ENCODE measurements at places on chromosomes 2 and 18.

GRCh38 chr2:239717706-239718105 lies 307.4 kb downstream of the NDUFA10 start:
- DNase-seq, result peak; percentile 53

- no peak for DNase-seq
These were observed 1.5 kb downstream of the PPIG start for GRCh38 chr2:169585673-169586072.

DNA sequence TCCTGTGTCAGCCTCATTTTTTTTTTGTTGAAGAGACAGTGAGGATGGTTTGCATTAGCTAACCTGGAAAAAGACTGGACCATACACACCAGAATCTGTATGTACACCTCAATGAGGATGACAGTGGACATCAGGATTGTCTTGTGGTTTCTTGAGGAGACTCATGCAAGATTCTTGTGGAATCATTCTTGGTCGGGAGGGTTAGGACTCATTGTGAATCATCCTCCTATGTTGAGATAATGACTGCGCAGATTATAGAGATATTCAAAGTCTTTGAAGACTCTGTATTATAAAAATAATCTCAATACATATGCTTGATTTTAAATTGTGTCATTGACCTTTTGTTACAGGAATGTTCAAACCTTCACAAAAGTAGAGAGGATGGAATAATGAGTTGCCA lies 49.1 kb upstream of the DOCK10 start:
- DNase-seq, result no peak

- peak; percentile 1 for DNase-seq
These were observed 12.9 kb downstream of the CYS1 start for GRCh38 chr2:10067330-10067729.

GRCh38 chr2:127404466-127405254 lies 13.6 kb upstream of the PROC start:
- DNase-seq, result no peak

GRCh38 chr2:220648628-220649027 lies 923.5 kb downstream of the EPHA4 start:
- no peak for DNase-seq

DNA sequence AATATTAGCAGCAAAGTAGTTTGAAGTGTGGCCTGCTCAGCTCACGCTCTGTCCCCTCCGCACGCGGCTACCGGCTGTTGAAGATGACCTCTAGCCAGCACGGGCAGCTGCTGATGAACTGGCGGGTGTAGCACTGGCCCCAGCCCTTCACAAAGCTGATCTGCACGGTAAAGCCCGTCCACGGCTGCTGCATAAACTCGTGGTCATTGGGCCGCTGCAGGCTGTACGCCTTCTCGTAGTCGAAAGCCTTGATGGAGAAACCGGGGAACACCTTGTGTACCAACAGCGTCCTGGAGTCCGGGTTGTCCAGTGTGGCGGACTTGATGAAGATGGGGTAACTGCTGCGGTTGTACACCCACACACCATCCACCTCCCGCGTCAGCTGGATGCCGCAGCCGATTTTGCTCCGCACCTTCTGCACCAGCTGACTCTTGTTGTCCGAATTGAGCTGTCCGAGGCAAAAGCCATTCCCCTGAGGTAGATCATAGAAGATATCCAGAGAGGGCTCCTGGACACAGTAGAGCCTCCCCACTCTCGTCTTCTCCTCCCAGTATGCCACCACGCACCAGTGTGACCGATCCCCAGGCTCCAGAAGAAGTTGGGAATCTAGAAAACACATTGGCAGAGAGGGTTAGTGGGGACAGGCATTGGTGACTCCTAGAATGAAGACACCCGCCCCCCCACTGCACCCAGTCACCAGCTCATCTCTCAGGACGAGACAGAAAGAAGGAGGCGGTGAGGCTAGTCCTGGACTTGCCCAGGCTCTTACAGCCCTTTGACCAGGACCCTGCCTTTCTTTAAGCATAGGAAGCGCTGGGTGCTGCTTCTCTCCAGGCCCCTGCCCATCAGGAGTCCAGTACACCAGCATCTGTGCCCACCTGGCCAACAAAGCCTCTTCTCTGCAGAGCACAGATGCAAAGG lies 29.2 kb downstream of the SMAD7 start:
- DNase-seq, result no peak

DNA sequence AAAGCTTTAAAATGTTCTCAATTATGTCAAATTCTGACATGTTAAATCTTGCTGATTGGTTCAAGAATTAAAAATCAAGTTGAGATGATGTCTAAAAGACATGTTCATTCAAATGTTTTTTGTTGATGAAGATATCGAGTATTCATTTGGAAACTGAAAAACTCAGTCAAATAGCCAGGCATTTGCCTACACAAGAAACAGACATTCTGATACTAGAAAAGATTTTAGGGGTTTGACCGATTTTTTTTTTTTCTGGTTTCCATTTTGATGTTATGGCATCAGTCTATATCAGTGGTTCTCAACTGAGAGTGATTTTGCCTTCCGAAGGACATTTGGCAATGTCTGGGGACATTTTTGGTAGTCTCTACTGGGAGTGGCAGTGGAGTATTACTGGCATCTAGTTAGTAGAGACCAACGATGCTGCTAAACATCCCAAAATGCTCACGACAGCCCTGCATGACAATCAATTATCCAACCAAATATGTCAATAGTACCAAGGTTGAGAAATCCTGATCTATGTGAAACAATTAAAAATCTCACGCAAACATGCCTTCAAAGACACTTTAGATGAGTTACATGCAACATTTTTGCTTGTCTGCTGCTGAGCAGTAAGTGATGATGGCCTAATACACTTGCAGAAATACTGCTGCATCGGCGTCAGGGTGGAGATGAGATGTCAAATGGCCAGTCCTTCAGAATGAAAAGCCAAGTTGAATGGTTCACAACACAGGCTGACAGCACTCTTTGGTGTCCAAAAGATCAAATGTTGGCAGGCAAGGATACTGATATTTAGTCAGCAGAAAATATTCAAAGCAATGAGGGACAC lies 12.5 kb downstream of the RASGRP3 start:
- no peak for DNase-seq

GRCh38 chr2:127453392-127454171 lies 35.4 kb downstream of the PROC start:
- no peak for DNase-seq

- no peak for DNase-seq
These were observed 91.1 kb downstream of the INHBB start for GRCh38 chr2:120436885-120437603.

- DNase-seq, result no peak
These were observed 7.1 kb downstream of the NOSTRIN start for GRCh38 chr2:168809537-168809936.

- no peak for DNase-seq
These were observed 263.1 kb downstream of the TNS1 start for GRCh38 chr2:217739741-217740140.

GRCh38 chr18:68417826-68418225 lies 297.1 kb downstream of the TMX3 start:
- DNase-seq, result no peak

All from sciatic nerve (tissue), 2 donors.